ENCODE measurements at places on chromosomes 5 and 9. TPM values are rescaled to one million over a fixed set of nuclear protein-coding genes. Genes with fewer than 3 reads are reported as not detected.

DNA sequence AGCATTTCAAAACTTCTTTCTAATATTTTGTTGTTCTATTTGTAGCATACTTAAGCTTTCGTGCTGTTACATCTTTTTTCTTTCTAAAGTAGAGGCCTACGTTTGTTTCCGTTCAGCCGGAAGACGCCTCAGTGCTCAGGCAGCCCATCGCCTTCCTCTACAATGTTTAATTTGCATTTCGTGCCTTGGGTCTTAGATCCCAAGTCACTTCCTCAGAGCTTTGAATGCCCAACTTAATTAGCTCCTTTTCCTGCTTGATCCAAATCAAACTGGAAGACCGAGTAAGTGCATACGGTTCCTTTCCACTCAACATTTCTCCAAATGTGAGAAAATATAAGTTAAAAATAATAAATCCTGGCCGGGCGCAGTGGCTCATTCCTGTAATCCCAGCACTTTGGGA lies 43.2 kb downstream of the MRPL36 start:
- DNase-seq, result no peak

Gene DMRT3
- total RNA-seq, result 1.2 TPM

Gene TMEM232
- total RNA-seq, result 2.5 TPM

DNA sequence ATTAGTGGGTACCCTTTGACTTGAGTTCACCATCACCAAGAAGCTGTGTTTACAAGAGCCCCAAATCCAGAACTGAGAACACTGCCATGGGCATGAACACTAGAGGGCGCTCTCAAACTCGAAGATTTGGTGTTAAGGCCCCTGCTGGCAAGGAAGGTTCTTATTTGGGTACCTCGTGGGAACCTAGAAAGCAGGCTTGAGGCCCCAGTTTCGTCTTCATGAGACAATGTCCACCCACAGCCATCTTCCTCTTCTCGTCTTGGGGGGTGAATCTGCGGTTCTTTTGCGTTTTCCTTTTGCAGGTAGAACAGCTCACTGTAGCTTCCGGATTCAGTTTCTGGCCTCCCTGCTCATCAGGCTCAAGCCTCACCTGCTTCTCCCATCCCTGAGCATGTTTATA lies 184.0 kb downstream of the SEMA5A start:
- no peak for DNase-seq

- no peak for DNase-seq
Measured at GRCh38 chr5:142626786-142627185, 59.1 kb downstream of the FGF1 start.

Gene FIBCD1
- total RNA-seq, result not detected

Gene AMBP
- not detected for total RNA-seq

GRCh38 chr9:87097238-87097637 lies 149.9 kb upstream of the GAS1 start:
- DNase-seq, result no peak

DNA sequence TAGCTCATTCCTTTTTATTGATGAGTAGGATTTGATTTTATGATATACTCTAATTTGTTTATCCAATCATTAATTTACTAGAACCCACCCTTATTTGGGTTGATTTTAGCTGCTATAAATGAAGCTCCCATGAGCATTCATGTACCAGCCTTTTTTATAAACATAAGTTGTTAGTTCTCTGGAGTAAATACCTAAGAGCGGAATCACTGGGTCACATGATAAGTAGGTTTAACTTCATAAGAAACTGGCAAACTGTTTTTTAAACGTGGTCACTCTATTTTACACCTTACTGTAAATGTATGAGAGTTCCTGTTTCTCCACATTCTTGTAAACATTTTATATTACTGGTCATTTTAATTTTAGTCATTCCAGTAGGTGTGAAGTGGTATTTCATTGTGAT lies 364.6 kb downstream of the NPR3 start:
- no peak for DNase-seq

Gene PCDHA13
- 0.16 TPM for total RNA-seq

Gene CCNO
- 1.3 TPM for total RNA-seq

DNA sequence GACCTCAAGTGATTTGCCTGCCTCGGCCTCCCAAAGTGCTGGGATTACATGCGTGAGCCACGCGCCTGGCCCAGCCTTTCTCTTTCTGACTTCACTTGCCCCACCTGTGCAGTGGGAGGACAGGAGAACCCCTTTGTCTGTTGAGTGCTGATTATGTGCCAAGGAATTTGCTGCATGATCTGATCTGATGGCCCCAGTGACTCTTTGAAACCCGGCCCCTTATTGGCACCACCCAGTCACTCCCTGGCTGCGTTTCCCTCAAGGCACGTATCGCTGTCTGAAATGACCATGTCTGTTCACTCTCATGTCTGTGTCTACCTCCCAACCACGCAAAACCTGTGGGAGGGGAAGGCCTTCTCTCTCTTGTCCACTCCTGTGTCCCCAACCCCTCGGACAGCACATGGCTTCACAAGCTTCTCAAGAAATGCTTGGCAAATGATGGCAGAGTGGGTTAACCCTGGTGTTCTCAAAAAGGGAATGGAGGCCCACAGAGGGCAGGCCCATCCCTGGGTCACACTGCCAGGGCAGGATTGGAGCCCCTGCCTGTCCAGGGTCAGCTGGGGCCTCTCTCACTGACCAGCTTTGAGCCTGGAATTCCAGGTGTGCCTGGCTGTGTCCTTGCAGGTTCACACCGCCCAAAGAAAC lies 21.9 kb downstream of the NEK6 start:
- DNase-seq, result no peak

DNA sequence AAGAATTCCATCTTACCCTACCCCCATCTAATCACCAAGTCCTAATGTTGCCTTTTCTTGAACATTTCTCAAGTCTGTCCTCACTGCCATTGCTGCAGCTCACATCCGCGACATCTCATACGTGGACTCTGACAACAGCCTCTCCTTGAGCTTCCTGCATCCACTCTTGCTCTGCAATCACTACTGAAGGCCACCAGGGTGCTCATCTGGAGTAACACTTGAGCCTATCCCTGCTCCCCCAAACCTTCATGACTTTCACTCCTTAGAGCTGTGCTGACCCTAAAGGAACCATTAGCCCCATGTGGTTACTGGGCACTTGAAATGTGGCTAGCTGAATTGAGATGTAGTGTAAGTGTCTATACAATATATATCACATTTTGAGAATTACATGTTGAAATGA lies 46.4 kb upstream of the CTXN3 start:
- DNase-seq, result no peak

Gene PCDHB4
- total RNA-seq, result 6.2 TPM

DNA sequence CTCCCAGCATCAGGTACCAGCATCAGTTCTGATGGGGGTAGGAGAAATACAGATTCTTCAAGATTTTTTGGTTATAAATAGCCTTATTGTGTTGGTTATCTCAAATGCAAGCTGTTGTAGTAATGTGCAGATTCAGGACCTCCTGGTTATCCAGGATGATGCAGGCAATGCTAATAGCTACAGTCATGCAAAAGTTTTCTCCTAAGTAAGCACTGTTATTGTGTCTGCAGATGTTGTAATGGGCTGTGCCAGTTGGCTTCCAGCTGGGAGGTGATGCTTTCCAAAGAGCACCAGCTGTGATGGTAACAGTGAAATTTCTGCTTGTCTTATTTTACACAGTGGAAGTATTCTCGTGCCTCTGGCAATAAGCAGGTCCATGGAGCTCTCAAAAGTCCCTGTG lies 719.2 kb upstream of the CTNND2 start:
- DNase-seq, result no peak

DNA sequence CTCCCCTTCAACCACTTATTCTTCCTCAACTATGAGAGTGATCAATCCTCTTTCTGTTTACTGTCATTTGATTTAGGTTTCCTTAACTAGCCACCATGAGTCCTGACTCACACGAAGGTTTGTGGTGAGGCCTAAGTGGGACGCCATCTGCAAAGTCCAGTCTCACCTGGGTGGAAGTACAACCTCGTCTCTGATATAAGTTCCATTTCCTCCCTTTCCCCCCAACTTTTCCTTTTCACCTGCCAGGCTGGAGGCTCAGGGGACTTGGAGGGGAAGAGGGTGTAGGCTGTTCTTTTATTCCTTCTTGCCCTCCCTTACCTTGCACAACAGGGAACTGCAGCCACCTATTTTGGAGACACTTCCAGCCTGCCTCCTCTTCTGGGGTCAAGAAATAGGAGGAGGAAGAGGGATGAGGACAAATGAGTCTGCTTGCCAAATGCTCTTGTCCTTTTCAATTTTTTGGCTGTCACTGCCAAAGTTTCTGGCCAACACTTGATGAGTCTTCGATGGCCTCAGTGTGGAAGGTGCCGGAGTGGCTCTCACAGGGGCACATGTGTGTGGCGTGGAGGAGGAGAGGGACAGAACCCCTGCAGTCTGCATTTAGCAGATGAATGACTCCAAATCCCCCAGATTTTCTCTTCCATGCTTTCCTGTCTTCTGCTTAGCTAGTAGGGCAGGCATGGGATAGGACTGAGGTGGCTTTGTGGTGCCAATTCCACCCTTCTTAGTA lies 249.6 kb downstream of the NSG2 start:
- DNase-seq, result no peak

Gene IL9
- total RNA-seq, result not detected

Gene MSH3
- total RNA-seq, result 12.8 TPM

DNA sequence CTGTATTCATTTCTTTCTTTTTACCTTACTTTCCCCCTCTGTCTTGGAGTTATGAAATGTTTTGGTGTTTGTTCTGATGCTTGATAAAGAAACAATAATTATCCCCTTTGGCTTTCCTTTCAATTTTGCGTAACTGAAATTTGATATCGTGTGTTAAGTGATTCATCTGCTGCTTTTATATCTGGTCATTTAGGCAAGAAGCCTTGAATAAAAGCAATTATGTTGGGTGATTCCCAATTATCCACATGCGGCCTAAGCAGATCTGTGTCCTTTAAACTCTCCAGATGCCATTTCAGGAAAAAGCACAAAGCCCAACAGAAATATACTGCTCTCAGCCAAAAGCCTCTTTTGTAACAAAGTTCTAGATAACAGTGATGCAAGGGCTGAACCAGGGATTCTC lies 92.8 kb downstream of the TAF11L14 start:
- DNase-seq, result no peak

DNA sequence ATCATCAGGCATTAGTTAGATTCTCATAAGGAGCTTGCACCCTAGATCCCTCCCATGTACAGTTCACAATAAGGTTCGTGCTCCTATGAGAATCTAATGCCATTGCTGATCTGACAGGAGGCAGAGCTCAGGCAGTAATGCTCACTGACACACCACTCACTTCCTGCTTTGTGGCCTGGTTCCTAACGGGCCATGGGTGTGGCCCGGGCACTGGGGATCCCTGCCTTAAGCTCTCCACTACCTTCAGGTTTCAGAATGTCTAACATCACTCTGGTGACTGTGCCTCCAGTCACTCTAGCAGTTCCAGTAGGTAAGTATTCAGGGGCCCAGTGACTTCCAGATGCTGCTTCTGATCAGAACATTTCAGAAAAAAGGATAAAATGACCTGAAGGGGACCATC lies 152.4 kb downstream of the LRRC70 start:
- DNase-seq, result no peak

DNA sequence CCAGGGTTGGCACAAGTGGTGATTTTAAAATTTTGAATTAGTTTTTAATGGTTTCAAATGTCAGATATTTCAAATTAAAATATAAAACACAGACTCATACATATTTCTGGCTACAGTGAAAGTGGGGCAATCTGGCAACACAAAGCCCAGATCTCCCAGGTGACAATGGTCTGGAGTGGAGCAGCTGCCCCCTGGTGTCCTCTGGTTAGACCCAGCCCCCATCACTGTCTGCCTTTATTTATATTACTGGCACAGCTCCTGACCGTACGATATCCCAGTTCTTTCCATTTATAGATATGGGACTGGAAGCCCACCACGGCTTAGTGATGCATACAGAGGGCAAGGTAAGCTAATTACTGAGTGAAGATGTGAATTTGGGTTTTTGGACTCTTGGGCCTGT lies 37.3 kb downstream of the MACIR start:
- DNase-seq, result no peak

GRCh38 chr5:150166650-150167511 lies at the start of gene CDX1:
Gene CDX1 (plus strand): TSS chr5:150166778. CDS start chr5:150166877, 99 bp downstream.
- no peak for DNase-seq

Gene SPEF2
- 4.4 TPM for total RNA-seq

DNA sequence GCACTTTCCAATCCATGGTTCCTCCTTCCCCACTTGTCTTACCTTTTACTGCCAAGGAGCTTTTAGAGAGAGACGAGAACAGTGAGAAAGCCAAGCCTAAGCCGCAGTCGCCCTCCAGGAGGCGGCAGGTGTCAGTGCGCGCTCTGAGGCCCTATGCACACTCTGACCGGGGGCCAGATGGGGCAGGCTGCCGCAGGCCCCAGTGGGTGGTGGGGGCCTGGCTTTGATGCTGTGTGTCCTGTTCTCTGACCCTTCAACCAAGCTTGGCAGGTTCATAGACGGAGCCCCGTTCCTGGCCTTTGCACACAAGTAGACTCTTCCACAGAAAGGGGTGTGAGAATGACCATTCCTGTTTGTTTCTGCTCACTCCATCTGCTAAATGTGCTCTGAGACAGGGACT lies 77.3 kb downstream of the WNK2 start:
- DNase-seq, result peak; percentile 40

DNA sequence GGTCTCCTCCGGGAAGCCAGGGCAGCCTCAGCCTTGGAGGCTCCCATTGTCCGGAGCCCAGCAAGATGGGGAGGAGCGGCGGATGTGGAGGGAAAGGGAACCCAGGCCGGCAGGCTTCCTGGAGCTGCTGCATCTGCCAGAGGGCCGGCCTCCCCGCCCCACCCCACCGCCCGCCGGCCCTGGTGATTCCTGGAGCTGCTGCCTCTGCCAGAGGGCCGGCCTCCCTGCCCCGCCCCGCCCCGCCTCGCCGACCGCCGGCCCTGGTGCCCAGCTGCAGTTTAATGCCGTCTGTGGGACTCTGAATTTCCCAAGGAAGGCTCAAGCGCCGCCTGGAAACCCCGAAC lies 31.6 kb downstream of the EXD3 start:
- DNase-seq, result no peak

GRCh38 chr5:125424402-125425141 lies 678.1 kb upstream of the ZNF608 start:
- no peak for DNase-seq

Gene ADRB2
- total RNA-seq, result 4.5 TPM

DNA sequence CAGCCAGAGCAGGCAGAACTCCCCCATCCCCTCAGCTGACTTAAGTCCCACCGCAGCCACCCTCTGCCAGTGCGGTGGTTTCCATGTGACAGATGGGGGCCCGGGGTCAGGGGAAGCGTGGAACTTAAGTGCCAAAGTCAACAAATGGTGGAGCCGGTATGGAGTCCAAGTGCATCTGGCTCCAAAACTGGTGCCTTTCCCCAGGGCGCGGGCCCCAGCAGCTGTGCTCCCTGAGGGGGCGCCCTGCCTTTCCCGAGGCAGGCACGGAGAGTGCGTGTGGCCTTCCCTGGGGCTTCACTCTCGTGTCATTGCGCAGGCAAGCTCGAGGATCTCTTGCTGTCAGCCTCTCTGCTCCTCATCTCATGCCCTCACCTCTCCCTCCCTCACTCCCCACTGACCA lies 33.8 kb downstream of the SLC46A2 start:
- no peak for DNase-seq

GRCh38 chr9:105485131-105485530 lies 37.3 kb downstream of the FSD1L start:
- no peak for DNase-seq

- no peak for DNase-seq
Measured at GRCh38 chr9:37437621-37438020, 15.1 kb downstream of the GRHPR start.
